ENCODE measurements at places on chromosomes 13 and 19. TPM values are rescaled to one million over a fixed set of nuclear protein-coding genes. Genes with fewer than 3 reads are reported as not detected.
A peak's percentile ranks its signal among the peaks of the same experiment; 100 is the strongest.

DNA sequence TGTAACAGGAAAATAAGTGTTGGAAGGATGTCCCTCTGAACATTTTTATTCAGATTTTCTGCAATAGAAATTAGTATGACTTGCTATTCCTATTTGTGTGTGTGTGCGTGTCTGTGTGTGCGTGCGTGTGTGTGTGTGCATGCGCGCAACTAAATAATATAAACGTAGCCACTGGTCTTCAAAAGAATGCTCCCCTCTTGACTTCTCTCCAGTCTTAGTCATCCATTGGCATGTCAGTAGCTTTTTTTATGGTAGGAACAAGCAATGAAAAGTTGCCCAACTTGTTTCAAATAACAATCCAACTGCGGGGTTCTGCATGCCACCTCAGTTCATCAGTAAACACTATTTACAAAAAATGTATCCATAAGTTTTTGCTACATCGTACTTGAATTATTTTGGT is 249.6 kb downstream of the GPC6 start:
- DNase-seq = no peak

The ERICH4 gene
- total RNA-seq = not detected

The APOC4 gene
- not detected for total RNA-seq

DNA sequence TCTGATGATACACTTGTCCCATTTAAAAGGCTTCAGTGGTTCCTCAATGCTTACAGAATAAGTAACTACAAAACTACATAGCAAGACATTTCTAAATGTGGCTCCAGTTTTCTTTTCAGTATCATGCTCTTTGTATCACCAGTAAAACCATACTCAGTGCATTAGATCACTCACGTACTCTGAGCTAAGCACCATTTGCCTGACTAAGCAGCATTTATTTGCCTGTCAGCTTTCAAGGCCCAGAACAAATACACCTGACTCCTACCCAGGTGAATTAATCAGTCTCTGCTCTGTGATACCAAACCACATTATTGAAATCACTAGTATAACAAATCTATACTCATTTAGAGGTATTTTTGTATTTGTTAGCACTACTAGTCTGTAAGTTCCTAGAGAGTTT is 47.4 kb upstream of the PCDH20 start:
- DNase-seq = no peak

The MBD3L3 gene
- not detected for total RNA-seq

- no peak for DNase-seq
Observed at GRCh38 chr19:1969176-1970002, 28.4 kb downstream of the CSNK1G2 start.

DNA sequence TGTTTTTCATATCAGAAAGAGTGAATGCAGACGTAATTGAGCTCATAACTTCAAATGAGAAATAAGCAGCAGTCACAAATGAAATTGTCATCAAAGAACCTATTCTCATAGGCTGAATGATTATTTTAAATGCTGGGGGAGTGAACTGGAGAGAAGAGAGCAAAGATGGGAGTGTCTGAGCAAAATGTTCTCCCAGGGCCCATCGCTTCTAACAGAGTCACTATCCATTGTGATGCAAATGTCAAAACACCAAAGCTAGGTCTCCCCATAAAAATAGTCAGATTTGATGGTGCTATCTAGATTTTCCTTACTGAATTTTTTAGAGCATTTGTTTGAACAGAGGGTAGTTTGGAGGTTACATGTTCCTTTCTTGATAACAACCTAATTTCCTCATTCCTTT is 278.7 kb downstream of the PCDH9 start:
- peak; percentile 2 for DNase-seq

The LRRC4B gene
- total RNA-seq = 2.4 TPM

GRCh38 chr13:66745307-66745706 is 484.8 kb downstream of the PCDH9 start:
- DNase-seq = no peak

Data from H7 (cell line).